Naive B cell (primary cell): ENCODE measurements at places on chromosomes 6 and 20.

- no peak for DNase-seq
Measured at GRCh38 chr20:6492271-6493055, 275.0 kb upstream of the BMP2 start.

- no peak for DNase-seq
Measured at GRCh38 chr6:166019214-166019613, 148.4 kb downstream of the TBXT start.

GRCh38 chr6:48048451-48049146 is 62.4 kb downstream of the PTCHD4 start:
- no peak for DNase-seq

GRCh38 chr6:42460883-42461282 is 9.2 kb upstream of the TRERF1 start:
- no peak for DNase-seq

GRCh38 chr6:84665401-84665800 is 99.0 kb downstream of the TBX18 start:
- DNase-seq, result no peak
